Stimulated activated CD8-positive, alpha-beta memory T cell treated with anti-CD3 and anti-CD28 coated beads, Interleukin-4, amount 100 ng/mL, for 4 hours (primary cell): ENCODE measurements at places on chromosomes 4 and X.

GRCh38 chr4:33080275-33080674, 2360.1 kb downstream of the PCDH7 start:
- no peak for DNase-seq

DNA sequence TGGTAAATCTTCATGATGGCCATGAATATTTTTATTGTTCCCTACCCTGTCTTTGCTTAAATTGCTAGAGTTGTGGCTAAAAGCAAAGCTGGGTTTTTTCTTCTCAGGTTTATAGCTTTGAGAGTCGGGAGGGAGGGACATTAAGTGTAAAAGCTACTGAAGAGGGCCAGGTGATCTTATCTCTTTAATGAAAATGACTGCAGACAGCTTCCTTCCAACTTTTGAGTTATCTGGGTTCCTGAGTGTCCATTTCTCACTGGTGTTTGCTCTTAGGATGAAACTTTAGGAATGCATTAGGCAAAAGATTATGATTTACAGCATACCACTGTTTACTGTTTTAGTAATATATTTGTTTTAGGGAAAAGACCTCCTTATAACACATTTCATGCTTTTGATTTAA, 187.7 kb downstream of the SHROOM3 start:
- no peak for DNase-seq

- DNase-seq = no peak
These were observed 546.6 kb downstream of the PCDH18 start for GRCh38 chr4:136985683-136986082.

DNA sequence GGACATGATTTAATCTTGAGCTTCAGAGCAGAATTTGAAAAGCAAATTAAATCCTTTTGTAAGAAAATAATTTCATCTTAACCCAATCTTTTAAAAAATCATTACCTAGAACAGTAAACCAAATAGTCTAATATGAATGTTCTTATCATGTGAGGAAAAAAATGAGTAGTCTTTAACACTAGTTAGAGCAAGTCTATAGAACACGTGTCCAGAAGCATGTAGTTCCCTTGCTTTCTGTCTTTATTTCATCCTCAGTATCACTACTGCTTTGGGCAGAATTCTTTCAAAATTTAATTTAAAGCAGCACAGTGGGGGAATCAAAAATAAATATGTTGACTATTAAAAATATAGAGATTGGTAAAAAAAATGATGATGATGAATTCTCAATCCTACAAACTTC, 2.1 kb downstream of the RBM47 start:
- DNase-seq = no peak

- no peak for DNase-seq
These were observed 28.9 kb downstream of the TIGD2 start for GRCh38 chr4:89140168-89140759.

- DNase-seq = no peak
These were observed 145.9 kb upstream of the MAOA start for GRCh38 chrX:43510209-43510608.

DNA sequence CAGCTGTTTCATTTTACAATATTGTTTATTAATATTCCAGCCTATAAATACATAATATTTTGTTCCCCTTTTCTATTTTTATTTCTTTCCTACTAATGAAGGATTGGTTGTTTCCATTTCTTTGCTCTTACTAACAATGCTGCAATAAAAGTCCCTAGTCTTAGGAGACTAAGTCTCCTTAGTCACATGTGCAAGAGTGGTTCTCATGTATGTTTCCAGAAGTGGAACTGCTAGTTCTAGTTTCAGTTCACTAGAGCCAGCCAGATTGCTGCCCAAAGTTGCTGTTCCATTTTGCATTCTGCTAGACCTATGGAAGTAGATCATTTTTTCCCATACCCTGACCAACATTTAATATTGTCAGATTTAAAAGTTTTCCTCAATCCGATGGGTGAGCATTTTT, 44.3 kb downstream of the CNGA1 start:
- DNase-seq = no peak
